Dermis blood vessel endothelial cell (primary cell): ENCODE measurements at places on chromosomes 11 and 22. TPM values are rescaled to one million over a fixed set of nuclear protein-coding genes. Genes with fewer than 3 reads are reported as not detected.

DNA sequence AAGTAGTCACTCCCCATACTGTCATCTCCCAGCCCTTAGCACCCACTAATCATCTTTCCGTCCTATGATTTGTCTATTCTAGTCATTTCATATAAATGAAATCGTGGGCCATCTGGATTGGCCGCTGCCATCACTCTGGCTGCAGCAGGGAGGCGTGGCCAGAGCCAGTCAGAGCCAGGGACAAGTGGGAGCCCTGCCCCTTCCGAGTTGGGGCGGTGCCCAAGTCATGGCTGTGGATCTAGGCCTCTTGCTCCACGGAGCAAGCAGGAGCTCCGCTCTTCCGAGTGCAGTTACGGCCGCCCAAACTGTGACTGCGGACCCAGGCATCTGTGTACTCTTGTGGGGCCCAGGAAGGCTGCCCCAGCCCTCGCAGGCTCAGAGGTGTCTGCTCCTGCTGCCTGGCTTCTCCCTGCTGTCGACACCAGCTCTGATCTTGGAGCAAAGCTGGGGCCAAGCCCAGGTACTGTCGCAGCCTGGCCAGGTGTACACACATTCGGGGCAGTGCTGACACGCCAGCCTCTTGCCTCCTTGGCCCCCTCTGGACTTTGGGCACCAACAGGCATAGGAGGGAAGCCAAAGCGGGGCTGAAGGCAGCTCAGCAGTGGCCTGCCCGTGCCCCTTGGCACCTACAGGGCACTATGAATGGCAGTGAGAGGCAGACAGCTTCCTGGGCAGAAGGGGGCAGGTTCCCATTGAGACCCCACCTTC, 8.4 kb downstream of the MRPL48 start:
- no peak for DNase-seq

- peak; percentile 71 for DNase-seq
These were observed 20.9 kb upstream of the UPB1 start for GRCh38 chr22:24474221-24474620.

GRCh38 chr11:18229501-18229900, 7.1 kb downstream of the SAA4 start:
- DNase-seq = no peak

- DNase-seq = no peak
These were observed 187.4 kb downstream of the MYO18B start for GRCh38 chr22:25929321-25929878.

DNA sequence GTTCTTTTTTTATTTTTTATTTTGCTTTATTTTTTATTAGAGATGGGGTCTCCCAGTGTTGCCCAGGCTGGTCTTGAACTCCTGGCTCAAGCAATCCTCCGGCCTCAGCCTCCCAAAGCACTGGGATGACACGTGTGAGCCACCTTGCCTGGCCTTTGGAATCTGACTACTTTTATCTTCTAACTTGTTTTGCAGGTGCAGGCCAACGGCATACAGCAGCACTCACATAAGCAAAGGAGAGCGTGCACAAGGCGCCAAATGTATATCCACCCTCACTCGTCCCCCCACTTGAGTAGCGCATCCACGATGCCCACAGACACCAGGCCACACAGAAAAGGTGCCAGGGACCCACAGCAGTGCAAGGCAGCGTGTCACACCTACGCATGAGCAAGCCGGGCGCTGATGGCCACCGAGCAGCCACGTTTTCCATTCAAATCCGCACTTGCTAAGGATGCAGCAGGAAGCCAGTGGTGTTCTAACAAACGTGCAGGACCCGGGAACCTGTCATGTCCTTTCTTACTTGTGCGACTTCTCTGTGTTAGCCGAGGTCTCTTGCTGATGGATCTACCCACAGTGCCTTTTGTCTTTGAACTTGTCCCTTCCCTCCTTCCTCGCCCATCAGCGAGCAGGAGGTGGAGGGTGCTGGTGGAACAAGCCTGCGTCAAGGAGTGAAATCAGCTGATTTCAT, 5.9 kb downstream of the ASCL2 start:
- no peak for DNase-seq

APLNR gene
- total RNA-seq = 3.0 and 19.6 TPM in 2 replicates
